Left renal pelvis (tissue), 4 donors: ENCODE measurements at places on chromosomes 4 and X. TPM values are rescaled to one million over a fixed set of nuclear protein-coding genes. Genes with fewer than 3 reads are reported as not detected.

The MTMR1 gene
- polyA plus RNA-seq = 20.1 TPM

The TMPRSS11F gene
- polyA plus RNA-seq = not detected

DNA sequence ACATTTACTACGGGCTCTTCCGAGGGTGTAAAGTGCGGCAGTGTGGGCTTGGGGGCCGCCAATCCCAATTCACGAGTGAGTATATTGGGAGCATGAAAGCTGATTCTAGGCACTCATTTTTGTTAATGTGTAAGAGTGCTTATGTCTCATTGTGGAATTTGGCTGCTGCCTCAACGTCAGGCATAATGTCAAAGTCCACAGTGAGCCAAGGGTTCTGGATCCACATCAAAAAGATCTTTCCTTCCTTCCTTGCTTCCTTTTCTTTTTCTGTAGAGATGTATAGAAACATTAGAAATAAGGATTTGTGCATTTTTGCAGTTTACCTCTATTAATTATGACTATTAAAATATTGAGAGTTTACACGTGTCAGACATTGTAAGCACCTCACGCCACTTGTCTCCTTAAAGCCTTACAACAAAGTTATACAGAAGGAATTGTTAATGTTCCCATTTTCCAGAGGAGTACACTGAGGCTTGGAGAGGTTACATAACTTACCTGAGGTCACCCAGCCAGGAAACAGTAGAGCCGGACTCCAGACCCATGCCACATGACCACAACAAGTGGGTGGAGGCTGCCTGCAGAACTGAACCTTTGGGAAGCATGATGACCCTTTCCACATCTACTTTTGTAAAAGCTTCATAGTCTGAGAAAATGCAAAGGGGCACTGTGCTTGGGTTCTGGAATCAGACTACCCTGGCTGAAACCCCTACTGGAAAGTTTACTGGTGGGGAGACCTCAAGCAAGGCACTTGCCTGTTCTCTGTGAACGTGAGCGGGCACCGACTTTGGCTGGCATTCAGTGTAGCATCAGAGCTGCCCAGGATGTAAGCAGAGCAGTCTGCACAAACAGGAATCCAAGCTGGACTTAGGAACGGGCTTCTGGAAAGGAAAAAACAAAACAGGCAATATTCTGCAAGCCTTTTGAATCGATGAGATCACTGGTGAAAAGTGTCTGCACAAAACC lies 761 bp downstream of the CLRN2 start:
- DNase-seq = no peak

- no peak for DNase-seq
These were observed 2.2 kb downstream of the TRMT44 start for GRCh38 chr4:8442596-8443358.

- DNase-seq = peak; percentile 5
These were observed 95.7 kb downstream of the SPANXN4 start for GRCh38 chrX:143121477-143121876.

GRCh38 chrX:50721764-50722521 lies 92.1 kb downstream of the SHROOM4 start:
- DNase-seq = no peak

DNA sequence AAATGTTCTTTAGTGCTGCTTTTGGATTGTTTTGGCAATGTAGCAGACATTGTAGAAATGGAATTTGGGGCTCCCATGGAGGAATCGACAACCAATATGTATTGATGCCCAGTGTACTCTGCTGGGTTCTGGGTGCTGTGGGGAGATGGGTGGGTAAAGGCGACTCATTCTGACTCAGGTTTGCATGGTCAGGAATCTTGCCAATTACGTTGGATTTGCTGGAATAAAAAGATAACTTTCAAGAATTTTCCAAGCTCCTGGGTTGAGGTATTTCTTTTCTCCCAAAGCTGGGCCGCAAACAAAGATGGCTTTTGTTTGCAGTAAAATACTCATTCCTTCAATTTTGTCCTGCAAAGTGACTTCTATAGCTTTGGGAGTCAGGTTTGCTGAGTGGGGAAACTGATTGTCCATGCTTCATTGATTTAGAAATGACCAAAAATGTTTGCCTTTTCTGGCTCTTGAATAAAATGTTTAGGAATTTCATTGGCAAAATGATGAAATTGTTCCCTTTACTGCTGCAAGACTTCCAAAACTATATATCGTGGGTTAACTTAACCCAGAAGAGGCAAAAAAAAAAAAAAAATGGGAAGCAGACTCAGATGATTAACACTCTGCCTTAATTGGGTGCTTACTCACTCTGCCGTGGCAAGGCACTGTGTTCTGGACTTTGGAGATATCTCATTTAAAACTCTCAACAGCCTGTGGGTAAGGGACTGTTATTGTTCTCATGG lies 57.0 kb downstream of the RTL9 start:
- DNase-seq = no peak

GRCh38 chr4:95761426-95761825 lies 78.5 kb upstream of the PDHA2 start:
- DNase-seq = no peak
